Nucleus accumbens (tissue), 56 donors: ENCODE measurements at places on chromosomes 6 and 20.

DNA sequence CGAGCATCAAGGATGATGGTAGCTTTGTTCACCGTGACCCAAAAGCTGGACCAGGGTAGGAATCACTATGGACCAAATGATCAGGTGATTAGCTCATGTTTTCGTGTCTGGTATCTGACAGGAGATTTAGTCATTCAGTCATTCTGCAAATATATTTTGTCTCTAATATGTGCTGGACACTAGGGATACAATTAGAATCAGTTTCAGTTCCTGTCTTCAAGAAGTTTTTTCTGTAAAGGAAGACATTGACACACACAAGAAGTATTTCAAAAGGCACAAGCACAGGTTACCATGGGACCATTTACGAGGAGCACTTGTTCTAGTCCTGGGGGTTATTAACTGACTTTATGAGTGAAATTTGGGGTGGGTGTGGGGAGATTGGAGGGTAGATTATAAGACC lies 244.9 kb downstream of the HIVEP2 start:
- no peak for DNase-seq

DNA sequence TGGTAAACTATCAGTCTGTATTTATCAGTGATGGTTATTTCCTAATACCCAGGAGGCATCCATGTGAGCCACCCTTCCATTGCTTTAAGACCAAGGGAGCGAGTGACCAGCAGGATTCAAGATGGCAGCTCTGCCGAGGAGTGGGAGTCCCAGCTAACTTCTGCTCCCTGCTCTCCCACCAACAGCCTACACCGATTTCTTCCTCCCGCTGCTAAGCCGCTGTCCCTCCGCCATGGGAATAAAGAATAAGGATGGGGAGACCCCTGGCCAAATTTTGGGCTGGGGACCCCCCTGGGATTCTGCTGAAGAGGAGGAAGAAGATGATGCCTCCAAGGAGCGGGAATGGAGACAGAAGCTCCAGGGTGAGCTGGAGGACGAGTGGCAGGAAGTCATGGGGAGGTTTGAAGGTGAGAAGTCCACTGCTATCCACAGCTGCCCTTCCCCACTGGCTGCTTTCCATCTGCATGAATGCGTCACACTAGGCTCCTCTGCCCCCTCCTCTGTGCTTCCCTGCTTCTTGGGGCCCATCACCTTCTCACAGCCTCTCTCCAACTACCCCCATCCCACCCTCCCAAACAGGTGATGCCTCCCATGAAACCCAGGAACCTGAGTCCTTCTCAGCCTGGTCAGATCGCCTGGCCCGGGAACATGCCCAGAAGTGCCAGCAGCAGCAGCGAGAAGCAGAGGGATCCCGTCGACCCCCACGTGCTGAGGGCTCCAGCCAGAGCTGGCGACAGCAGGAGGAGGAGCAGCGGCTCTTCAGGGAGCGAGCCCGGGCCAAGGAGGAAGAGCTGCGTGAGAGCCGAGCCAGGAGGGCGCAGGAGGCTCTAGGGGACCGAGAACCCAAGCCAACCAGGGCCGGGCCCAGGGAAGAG lies 10.3 kb downstream of the NFKBIL1 start:
- no peak for DNase-seq

- no peak for DNase-seq
Measured at GRCh38 chr20:49281913-49282467, 4.1 kb upstream of the ZNFX1 start.

GRCh38 chr20:19392344-19393130 lies 180.1 kb downstream of the SLC24A3 start:
- no peak for DNase-seq

GRCh38 chr6:3258720-3259490 lies at the start of gene PSMG4:
PSMG4 (plus strand) TSS chr6:3258947; CDS start chr6:3259023, 76 bp downstream.
- DNase-seq: peak; percentile 91

DNA sequence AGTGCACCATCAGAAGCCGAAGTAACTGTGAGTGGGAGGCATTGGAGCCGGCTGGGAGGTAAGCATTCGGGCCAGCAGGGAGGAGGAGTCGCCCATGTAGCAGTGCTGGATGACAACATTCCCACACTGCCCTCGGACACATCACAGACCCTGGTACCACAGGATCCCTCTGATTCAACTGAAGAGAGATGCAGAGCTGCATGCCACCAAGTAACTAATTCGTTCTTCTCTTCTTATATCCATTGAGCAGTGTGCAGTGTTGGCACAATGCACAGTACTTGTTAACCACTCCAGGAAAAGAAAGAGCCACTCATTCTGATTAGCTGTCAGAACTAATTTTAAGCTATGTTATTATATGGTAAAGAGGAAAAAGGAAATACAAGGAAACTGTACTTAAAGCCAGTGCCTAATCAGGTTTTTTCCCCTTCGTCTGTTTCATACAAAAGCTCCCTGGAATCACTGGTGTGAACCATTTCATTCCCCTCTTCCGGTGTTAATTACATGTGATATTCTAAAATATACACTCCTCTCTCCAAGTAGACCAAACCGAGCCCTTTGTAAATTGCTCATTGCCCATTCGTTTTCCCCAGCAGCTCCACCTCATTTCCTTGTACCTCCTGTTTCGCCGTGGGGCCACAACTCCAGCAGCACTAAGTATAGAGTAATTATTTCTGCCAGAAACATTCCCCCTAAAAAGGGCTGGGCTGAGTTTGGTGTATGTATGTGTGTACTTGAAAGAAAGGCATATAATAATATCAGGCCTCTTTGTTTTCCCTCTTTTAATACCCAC lies 32.4 kb upstream of the ADTRP start:
- no peak for DNase-seq

DNA sequence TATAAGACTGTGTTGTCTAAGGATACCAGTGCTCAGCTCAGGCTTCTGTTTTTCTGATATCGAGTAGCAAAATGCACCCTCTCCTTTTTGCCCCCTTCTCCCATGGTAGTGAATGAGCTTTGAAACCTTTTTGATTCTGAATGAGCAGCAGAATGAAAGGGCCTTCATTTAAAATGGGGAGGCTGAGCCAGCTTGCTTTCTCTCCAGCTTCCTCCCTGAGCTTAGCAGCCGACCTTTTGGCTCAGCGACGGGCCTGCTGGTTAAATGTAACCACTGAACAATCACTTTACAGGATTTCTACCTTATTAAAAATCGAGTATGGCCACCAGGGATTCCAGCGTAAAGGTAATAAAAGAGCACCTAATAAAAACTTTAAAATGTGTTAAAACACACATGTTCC lies 133.7 kb upstream of the SPACA1 start:
- no peak for DNase-seq

- no peak for DNase-seq
Measured at GRCh38 chr6:16727996-16728395, 33.3 kb downstream of the ATXN1 start.

DNA sequence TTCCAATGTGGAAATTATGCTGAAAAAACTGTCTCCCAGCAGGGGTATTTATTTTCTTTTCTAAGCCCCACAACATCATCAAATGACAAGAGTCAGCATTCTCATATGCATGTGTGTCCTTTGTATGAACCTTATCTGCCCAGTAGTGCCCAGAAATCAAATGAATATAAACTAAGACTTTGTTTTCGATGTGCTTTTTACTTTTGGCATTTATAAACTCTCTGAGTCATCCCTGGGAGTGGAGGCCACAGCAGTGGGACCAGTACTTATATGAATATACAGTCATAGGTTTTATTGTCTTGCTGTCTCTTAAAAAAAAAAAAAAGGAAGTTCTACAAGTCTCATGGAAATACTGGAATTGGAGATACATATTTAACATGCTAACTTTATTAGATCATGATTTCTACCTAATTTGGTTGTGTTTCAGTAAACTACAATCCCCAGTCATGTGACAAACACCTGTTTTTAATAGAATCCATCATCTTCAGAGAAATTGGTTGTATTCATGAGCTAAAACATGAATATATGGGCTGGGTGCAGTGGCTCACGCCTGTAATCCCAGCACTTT lies 99.2 kb upstream of the TMEM181 start:
- no peak for DNase-seq

- no peak for DNase-seq
Measured at GRCh38 chr6:158422629-158423238, 110.5 kb downstream of the TULP4 start.

DNA sequence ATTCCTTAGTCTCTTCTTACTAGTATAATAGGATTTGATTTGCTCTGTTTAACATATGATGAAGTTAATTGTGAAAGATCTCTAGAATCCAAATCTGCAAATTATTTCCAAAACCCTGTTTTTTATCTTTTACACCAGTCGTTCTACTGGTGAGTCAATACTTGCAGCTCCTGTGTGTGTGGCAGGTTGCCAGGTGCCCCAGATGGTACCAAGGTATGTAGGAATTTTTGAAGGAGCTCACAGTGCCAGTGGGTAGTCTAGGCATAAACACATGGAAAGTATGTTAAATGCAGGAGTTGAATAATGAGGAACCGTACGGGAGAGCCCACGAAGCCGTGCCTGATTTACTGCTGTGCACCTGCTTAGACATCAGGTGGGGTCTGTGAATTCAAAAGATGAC lies 192.2 kb downstream of the FARS2 start:
- DNase-seq: no peak

- no peak for DNase-seq
Measured at GRCh38 chr20:10119336-10119735, 84.5 kb downstream of the ANKEF1 start.

DNA sequence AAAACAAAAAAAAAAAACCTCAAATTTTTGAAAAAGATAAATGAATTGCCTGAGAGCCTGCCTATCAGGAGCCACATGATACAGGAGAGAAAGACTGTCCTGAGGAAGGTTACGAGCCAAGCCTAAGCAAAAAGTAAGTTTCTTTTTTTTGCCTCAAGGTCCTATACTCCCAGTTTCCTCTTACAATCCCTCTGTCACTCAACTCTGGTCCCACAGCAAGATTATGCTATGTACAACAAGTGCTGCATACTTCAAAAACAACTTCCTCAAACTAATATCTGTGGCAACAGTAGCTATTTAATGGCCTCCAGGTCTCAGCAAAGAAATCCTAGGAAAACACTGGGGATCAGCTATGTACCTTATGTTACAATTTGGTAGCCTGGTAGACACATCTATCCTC lies 46.8 kb downstream of the PLN start:
- DNase-seq: no peak

DNA sequence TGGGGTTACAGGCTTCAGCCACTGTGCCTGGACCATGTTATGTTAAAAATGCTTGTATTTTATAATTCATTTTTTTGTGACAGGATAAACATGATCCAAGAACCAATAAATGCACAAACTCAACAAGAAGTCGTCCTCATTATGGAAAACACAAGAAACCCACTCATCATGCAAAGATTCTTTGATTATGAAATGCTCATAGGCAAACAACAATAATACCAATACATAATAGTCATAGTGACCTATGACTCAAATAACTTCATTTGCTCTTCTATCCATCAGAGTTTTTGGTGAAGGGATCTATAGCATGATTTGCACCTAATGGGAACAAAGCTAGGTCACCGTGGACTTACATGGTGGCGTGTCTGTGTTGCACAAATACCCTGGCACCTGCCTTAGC lies 217.1 kb upstream of the THEMIS start:
- DNase-seq: no peak

GRCh38 chr6:134446218-134446848 lies 128.4 kb upstream of the SGK1 start:
- no peak for DNase-seq

DNA sequence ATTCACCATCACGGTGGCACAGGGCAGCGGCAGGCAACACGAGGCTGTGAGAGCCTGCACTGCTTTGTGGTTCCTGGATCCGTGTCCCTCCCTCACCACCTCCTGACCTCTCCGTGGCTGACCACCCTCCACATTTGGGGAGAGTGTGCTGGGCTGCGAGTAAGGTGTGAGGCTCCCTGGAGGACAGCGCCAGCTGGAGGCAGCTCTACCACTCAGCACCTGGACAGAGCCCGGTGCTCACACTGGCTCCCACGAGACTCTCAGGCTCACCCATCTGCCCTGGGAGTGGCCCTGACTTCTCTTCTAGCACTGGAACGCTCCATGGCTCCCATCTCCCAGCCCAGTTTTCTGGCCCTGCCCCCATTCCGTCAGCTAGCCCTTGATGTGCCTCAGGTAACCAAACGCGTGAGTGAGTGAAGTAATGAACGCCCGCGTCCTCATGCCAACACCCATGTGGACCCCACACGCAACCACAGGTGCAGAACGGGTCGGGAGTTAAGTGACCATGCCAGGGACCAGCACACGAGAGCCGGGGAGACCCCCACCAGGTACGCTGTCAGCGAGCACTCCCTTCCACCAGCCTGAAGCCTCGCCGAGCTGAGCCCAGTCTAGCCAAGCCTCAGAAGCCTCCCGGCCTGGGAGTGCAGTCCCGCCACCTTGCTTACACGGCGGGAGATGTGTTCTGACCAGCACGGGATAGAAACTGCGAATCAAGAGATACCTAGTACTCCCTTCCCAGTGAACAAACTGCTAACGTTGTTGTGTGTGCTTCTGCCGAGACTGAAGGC lies 137.2 kb downstream of the WDR27 start:
- no peak for DNase-seq

- no peak for DNase-seq
Measured at GRCh38 chr20:3000852-3001523, 42.4 kb upstream of the GNRH2 start.

DNA sequence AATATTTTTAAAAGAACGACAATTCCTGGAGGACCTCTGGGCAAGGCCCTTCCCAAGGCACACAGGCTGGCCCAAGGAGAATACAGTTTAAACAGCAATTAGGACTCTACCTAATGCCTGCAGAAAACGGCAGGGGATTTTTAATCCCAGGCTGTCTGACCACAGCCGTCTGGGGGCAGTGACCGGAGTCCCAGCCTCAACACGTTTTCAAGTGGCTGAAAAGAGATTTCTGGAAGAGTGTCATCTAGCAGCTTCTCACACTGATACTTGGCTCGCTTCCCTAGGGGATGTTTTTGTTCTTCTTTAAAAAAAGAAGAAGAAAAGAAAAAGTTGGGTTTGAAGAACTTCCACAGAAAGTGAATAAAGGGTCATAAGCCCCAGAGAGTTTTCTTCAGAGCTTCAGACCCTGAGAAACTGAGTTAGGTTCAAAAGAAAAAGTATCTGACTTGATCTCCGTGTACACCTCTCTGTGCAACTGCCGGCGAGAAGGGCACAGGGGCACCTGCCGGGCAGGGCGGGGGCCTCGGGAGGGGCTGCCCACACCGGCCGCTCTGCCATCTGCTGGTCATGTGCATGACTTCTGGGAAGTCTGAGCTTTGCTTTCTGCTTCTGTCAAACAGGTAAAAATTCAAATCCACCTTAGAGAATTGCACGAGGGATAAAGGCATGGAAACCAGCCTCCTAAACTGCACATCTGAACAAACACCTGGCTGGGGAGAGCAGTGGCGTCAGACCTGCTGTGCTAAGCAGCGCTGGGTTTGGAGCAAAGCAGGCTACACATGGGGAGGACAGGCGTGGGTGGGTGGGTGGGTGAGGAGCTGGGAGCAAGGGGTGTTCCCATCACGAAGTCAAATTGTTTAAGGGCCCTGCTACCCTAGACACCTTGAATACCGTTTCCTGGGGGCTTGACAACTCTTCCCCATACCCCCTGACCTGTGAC lies 33.0 kb downstream of the RRBP1 start:
- DNase-seq: no peak

- DNase-seq: no peak
Measured at GRCh38 chr6:157865249-157865648, 42.2 kb downstream of the SNX9 start.

- DNase-seq: no peak
Measured at GRCh38 chr20:341682-342081, 5.2 kb upstream of the NRSN2 start.

GRCh38 chr6:155676346-155676745 lies 220.7 kb upstream of the NOX3 start:
- no peak for DNase-seq

GRCh38 chr20:51400051-51400926 lies 142.2 kb downstream of the NFATC2 start:
- DNase-seq: no peak

- DNase-seq: no peak
Measured at GRCh38 chr20:44271915-44272663, 25.0 kb downstream of the GDAP1L1 start.
